ENCODE measurements at places on chromosomes 3 and 15. TPM values are rescaled to one million over a fixed set of nuclear protein-coding genes. Genes with fewer than 3 reads are reported as not detected.

The PDHB gene
- total RNA-seq = 56.3 TPM

The SSUH2 gene
- not detected for total RNA-seq

The GLCE gene
- total RNA-seq = 3.9 TPM

The GADL1 gene
- not detected for total RNA-seq

The ROBO2 gene
- total RNA-seq = not detected

The GRAMD2A gene
- total RNA-seq = not detected

The EEF1AKMT4 gene
- total RNA-seq = 3.5 TPM

The SENP7 gene
- total RNA-seq = 15.8 TPM

The CD200 gene
- total RNA-seq = 34.2 TPM

The TRAK1 gene
- total RNA-seq = 19.3 TPM

The FETUB gene
- total RNA-seq = not detected

The GYG1 gene
- 22.1 TPM for total RNA-seq

Data from activated CD4-positive, alpha-beta memory T cell treated with anti-CD3 and anti-CD28 coated beads for 36 hours (primary cell).